ENCODE measurements at places on chromosomes 4 and X.

DNA sequence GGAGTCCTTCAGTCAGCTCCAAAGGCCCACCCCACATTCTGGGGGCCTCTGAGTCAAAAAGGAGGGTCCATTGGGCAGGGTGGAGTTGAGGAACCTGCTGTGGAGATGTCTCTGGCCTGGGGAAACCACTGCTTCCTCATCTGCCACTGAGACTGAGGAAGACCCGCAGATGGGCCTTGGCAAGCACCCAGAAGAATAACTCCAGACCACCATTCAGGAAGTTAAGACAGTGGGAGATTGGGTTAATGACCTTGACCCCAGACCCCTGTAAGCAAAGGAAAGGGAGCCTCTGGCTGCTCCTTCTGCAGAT is 8.1 kb upstream of the HSD17B10 start:
- no peak for DNase-seq

DNA sequence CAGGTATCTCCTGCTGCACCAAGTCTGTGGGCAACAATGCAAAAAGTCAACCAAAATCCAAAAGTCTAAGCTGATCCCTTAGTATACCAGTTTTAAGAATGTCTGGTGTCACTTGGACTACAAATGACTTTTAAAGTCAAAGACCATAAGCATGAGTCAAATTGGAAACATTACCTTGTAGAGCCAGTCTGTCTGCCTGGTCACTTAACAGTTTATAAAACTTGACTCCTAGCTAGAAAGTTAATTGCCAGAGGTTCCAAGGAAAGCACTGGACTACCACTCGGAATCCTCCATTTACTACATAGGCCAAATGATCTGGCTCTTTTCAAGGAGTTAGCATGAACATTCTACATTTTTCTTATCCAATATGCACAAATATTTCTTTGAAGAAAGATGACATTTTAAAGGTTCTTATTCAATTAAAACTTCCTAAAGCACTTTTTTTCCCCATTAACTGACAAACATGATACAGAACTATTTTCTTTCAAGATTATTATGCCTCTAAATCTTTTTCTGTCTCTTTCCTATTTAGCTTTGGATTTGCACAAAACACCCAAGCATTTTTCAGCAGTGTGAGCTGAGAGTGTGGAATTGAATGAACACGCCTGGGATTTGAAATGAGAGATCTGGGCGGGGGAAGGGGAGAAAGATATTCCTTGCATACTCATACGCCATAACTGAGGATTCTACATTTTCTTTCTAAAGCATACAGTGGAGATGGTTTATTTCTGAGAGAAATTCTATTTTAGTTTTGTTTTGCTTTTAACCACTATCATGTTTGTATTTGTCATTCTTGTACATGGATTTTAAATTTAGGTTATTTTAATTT is 188.4 kb downstream of the SHROOM3 start:
- no peak for DNase-seq

- DNase-seq, result no peak
Measured at GRCh38 chr4:126465341-126465740, 1150.6 kb downstream of the FAT4 start.

- no peak for DNase-seq
Measured at GRCh38 chrX:68363984-68364383, 69.3 kb downstream of the OPHN1 start.

DNA sequence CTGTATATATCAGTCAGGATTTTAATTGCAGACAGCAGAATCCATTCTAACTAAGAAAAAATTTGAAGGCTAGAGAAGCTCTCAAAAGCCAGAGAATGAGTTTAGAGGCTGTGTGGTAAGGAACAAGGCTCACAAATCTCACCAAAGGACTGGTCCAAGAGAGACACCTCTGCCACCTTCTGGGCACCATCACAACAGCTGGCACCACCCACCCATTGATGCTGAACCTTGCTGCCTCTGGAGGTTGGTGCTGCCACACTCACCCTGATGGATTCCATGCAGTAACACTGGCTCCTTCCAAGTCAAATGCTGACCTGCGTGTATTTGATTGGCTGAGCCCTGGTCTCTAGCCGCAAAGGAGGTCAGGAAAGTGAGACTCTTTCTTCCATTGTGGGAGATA is 100.8 kb downstream of the BEND2 start:
- DNase-seq, result no peak

Measured in activated CD4-positive, alpha-beta T cell treated with anti-CD3 and anti-CD28 coated beads for 24 hours (primary cell).